ENCODE measurements at places on chromosomes 1 and 21.
A peak's percentile ranks its signal among the peaks of the same experiment; 100 is the strongest.

DNA sequence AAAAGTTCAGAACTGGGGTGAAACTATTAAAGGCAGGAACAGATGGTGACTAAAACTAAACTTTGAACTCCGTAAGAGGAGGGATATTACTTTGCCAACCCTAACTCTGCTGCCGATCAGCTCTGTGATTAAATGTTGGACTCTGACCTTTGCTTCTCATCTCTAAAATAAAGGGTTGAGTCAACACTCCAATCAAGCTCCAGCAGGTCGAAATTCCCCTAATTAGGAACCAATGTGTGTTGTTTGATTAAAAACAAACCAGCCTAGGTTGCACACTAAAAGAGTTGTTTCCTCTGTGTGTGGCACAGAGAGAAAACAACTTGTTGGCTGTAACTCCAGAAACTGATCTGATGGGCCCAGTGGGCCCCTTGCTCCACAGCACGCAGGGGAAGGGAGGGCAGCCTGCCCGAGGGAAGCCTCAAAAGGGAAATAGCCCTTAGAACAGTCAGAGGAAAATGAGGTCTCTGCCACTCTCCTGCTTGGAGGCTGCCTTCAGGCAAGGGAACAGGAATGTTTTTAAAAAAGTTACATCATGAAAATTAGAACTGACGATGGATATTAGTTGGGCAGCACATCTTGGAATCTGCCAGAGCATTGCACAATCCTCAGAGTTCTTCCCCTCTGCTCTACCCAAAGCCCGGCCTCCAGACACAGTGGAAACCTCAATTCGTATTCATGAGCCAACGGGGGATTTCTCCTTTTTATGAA lies 69.3 kb downstream of the KCTD3 start:
- DNase-seq = no peak

DNA sequence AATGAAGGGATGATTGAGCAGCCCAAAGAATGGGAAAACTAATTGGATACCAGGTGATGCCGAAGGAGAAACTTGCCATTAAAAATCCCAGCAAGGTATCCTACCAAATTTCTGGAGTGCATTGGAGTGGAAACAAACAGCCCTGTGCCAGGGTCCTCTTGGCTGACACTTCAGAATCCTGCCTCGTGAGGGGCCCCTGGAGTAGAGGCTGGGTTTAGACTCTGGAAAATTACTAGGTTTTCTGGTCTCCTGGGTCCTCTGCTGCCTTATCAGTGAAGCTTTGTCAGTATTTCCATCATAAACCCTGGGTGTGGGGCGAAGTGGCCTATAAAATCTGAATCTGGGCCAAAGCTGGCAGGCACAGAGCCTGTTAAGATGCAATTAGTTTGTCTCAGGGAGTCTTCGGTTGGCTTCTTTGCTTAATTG lies 289.2 kb upstream of the USP24 start:
- DNase-seq = peak; percentile 83

- DNase-seq = no peak
These were observed 1.1 kb upstream of the CSF1 start for GRCh38 chr1:109909561-109909960.

- peak; percentile 23 for DNase-seq
These were observed 11.7 kb upstream of the HSD11B1 start for GRCh38 chr1:209692745-209693504.

DNA sequence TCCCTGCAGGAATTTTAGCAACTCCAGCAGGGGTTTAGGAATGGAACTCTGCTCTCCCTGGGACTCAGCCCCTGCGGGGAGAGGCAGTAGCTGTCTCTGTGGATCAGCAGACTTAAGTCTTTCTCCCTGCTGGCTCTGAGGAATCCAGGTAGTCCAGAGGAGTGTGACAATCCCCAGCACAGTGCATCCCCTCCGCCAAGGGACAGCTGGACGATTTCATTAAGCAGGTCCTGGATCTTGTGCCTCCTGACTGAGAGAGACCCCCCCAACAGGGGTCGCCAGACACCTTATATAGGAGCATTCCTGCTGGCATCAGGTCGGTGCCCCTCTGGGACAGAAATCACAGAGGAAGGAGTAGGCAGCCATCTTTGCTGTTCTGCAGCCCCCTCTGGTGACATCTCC lies 30.6 kb downstream of the AKT3 start:
- no peak for DNase-seq

GRCh38 chr1:21292984-21293536 lies 2.8 kb upstream of the ECE1 start:
- DNase-seq = no peak

- DNase-seq = peak; percentile 80
These were observed 47.3 kb downstream of the H3-3A start for GRCh38 chr1:226109829-226110248.

DNA sequence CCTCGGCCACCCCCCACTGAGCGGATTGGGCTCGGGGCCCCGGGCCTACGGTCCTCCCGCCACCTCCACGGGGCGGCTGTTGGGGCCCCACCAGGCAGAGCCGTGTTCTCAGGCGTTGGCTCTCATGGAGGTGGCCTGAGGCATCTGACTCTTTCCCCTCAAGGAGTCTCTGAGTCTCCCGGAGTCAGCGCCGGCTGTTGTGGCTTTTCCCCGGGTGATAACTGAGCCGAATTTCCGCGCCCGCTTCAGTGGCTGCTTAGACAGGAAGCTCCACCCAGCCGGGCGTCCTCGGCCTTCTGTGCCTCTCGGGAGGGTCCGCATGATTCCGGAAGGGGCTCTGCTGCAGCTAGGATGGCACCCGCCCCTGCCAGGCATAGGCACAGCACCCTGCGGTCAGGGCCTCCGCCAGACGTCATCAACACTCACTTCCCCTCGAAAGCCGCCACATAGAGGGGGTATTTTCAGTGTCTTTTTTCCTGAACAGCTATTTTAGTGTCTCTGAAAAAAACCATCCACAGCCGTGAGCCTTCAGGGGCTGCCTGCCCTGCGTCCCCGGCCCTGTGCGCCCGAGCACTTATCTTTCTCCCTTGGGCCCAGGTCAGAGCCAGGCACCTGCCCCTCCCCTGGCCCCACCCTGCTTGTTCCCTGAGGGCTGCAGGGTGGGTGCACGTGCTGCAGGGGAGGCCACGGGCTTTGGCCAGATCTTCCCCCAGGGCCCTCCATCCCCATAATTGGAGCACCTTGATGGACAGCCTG lies 72.9 kb downstream of the SKI start:
- no peak for DNase-seq

GRCh38 chr1:27864264-27864895 lies 8.0 kb upstream of the THEMIS2 start:
- DNase-seq = no peak

- DNase-seq = no peak
These were observed 57.4 kb downstream of the SAMSN1 start for GRCh38 chr21:14488672-14489204.

GRCh38 chr1:102174259-102174863 lies 177.6 kb upstream of the OLFM3 start:
- DNase-seq = no peak

DNA sequence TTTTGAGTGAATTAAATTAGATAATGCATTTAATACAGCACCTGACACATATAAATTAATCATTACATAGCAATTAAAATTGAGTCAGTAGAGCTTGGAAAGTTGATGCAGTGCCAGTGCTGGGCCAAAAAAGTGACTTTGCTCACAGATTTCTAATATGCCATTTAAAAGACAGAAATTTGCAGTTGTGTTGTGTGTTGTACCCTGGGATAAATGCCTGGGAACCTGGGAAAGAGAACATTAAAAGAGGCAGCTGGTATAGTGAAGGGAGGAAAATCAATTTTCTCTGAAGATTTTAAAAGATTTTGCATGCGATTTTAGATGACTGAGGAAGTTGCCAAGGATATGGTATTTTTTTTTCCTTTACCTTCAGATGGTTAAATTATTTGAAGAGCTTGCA lies 10.9 kb upstream of the CFH start:
- DNase-seq = no peak

Measured in DMS79 (cell line).